Right ventricle myocardium superior (tissue), 1 donor: ENCODE measurements at places on chromosomes 2 and 18. TPM values are rescaled to one million over a fixed set of nuclear protein-coding genes. Genes with fewer than 3 reads are reported as not detected.

Gene CFAP221
- 0.67 TPM for total RNA-seq

DNA sequence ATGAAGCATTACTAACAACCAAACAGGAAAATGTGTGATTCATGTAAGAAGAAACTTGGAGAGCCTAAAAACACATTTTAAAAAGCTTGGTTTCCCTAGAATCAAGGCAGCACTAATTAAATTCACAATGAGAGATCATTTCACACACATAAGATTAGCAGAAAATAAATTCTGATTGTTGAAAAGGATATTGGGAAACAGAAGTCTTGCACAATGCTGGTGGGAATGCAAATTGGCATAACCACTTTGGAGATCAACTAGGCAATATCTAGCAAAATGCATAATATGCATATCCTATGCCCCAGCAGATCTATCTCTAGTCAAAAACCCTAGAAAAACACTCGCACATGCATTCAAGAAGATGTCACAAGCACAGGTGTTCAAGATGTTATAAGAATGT is 75.3 kb upstream of the SIX3 start:
- no peak for DNase-seq

DNA sequence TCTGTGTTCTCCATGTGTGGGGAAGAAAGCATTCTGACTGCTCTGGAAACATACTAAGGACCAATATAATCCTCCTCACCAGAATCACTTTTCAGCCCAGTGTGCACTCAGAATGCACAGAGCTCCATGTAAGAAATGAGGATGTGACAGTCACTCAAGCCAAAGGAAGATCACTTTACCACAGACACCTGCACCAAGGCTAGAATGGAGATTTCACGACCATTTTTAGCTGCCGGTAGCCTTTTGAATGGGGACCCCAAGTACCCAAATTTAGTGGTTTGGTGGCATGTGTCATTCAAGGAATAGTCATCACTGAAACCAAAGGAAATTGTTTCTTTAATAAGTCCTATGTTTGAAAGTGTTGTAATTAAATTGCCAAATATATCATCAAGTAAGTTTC is 613.2 kb upstream of the ACVR2A start:
- no peak for DNase-seq

- no peak for DNase-seq
Measured at GRCh38 chr2:170095380-170095779, 82.6 kb upstream of the MYO3B start.

DNA sequence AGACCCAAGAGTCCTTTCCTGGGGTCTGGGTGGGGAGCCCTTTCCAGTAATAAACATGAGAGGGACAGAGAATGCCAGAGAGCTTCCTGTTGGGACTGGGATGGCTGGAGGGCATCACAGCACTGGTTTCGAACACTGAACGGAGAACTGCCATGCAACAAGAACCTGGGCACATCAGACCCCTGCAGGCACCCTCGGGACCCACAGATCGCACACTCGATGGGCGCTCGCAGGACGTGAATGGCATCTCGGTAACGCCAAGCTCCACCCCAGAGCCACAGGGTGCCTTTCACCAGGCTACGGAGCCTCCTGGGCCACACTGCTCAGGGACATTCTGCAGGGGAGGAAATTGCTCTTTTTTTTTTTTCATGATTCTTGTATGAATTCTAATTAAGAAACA is 25.1 kb downstream of the SLC66A2 start:
- peak; percentile 25 for DNase-seq

Gene CD226
- total RNA-seq = 0.94 TPM

DNA sequence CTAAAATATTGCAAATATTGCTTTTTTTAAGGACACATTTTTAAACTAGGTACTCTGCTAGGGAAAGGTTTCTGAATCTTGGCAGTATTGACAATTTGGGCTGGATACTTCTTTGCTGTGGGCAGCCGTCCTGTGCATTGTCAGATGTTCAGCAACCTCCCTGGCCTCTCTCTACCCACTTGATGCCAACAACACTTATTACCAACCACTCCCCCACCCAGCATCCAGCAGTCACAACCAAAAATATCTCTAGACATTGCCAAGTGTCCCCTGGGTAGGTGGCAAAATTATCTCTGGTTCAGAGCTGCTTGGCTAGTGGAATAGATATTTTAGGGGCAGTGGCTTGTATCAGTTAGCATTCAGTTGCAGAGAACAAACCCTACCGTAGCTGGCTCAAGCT is 114.3 kb upstream of the PNPT1 start:
- no peak for DNase-seq

- no peak for DNase-seq
Measured at GRCh38 chr2:55901322-55901721, 22.3 kb downstream of the EFEMP1 start.

Gene PAX3
- total RNA-seq = not detected

Gene PTH2R
- not detected for total RNA-seq

Gene TAF4B
- total RNA-seq = 1.5 TPM

Gene ADCYAP1
- not detected for total RNA-seq

- DNase-seq = no peak
Measured at GRCh38 chr2:191366199-191366598, 121.0 kb downstream of the MYO1B start.

DNA sequence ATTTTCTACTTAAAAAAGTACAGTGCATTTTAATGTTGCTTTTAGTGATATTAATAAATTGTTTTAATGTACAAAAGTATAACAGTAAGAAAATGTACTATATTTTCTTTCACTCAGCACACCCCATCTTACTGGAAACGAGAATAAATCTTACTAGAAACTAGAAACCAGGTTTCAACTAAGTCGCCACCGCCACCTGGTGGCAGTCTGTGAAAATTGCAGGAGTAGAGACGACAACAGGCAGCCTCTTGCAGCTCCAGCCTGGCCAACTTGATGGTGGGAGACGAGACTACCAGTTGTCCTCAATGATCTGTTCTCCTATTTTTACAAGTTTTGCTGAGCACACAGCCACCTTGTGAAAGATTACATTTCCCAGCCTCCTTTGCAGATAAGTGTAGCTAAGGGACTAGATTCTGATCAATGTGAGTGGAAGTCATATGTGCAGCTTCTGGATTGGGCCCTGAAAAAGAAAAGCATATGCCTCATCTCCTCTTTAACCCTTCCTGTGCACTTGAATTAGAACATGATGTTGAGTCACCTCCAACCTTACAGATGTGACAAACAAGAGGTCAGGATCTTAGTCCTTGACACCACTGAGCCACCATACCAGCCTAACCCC is 8.7 kb downstream of the OTOF start:
- peak; percentile 61 for DNase-seq

GRCh38 chr2:241033994-241034393 is 35.6 kb downstream of the SNED1 start:
- DNase-seq = no peak

DNA sequence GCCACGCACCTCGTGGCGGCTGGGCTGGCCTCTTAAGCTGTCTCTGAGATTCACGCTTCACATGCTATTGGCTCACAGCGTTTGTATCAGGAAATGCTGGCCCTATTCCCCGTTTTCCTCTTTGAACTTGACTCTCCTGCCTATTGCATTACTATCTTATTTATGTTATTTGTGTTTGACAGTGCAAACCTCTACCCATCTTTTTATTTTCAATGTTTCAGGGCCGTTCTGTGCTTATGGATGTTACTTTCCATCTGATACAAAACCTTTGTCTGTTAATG is 149.9 kb upstream of the TWIST2 start:
- no peak for DNase-seq

DNA sequence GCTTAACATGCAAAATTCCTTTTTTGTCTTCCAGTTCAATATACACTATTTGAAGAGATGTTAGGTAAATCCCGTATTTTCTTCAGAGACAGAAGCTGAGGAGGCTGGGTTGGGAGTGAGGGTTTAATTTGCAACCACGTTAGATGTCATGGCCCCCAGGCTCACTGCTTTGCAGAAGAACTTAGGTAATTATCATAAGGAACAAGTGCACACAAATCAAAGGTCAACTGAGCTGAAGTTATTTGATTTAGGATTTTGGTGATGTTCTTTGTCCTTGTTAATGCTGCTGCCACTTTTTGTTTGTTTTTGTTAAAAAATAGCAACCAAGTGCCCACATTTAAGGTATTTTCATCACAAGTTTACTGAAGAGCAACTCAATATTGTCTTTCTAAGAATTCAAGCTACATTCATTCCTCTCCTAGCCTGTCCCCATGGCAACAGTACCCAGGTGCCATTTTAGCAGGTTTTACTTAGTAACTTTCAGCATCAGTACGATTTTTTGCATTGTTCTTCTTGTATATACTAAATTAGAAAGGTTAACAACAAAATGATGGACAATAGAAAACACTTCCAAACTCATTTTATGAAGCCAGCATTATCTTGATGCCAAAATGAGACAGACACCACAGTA is 62.9 kb upstream of the NDUFV2 start:
- DNase-seq = no peak

- DNase-seq = no peak
Measured at GRCh38 chr18:67376372-67376771, 140.1 kb downstream of the DSEL start.

GRCh38 chr2:190628591-190629319 is 20.1 kb upstream of the NAB1 start:
- DNase-seq = no peak

GRCh38 chr18:2879889-2880288 is 33.1 kb downstream of the EMILIN2 start:
- no peak for DNase-seq

DNA sequence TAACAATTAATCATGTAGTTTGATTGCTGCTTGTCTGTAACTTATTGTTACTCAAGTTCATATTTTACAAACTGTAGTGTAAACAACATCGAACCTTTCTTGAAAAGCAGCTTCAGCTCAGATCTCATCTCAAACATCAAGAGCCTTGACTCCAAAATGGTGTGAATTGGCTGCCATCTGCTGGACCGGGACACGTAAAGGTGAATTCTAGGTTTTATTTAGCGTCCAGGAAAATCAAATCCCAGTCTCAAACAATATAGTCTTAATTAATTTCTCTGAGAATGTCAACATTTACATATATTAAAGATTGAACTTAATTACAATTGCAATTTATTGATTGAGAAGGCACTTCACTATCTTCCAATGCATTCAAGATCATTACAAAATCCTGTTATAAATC is 453.0 kb downstream of the GALR1 start:
- DNase-seq = no peak

GRCh38 chr2:43221124-43221762 is 5.2 kb downstream of the ZFP36L2 start:
- DNase-seq = peak; percentile 83

GRCh38 chr2:225597911-225598310 is 198.4 kb downstream of the NYAP2 start:
- no peak for DNase-seq

DNA sequence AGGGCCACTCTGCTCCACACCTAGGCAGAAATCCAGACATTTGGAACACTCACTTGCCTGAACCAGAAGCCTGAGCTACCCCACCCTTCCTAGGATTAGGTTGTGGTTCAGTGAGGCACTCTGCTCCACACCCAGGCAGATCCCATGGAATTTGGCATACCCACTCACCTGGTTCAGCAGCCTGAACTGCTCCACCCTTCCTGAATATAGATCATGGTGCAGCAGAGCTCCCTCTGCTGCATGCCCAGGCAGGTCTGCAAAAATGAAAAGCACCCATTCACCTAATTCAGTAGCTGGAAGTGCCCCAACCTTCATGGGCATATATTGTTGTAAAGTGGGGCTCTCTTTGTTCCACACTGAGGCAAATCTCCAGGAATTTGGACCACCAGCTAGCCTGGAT is 185.1 kb upstream of the CNTNAP5 start:
- DNase-seq = no peak

DNA sequence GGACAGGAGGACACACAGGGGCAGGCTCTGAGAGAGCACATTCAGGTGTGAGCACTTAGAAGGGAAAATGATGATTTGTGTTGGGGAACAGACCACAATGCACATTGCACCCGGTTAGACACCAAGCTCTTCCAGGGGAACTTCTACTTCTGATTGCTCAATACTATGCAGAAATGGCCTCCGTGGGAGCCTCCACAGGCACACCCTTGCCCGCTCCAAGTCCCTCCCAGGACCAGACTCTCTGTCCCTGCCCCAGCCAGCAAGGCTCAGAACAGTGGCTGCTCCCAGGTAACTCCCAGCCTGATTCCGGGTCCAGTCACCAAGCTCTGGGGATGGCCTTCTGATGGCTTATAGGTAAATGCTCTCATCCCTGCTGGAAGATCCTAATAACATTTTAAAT is 56.2 kb downstream of the BCL2L11 start:
- no peak for DNase-seq

GRCh38 chr18:34002130-34002529 is 222.6 kb downstream of the NOL4 start:
- DNase-seq = no peak

DNA sequence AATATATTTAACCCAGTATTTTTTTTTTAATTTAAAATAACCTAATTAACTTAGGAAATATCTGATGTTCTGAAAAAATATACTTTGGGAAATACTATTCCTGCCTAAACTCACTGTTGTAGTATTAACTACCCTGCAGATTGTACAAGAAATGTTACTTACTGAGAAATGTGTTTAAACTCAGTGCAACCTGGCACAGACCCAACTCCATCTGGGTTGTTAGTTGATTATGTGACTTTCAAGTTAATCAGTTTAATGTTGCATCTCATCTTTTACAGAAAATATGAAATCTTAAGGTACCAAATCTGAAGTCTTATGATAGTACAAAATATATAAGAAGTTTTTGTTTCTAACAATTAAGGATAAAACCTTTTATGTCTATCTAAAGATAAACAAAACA is 27.3 kb downstream of the VAPA start:
- no peak for DNase-seq

GRCh38 chr2:150358468-150358807 is 129.0 kb downstream of the RND3 start:
- DNase-seq = no peak

Gene CNTNAP5
- total RNA-seq = not detected

Gene CCDC74A
- 0.35 TPM for total RNA-seq

DNA sequence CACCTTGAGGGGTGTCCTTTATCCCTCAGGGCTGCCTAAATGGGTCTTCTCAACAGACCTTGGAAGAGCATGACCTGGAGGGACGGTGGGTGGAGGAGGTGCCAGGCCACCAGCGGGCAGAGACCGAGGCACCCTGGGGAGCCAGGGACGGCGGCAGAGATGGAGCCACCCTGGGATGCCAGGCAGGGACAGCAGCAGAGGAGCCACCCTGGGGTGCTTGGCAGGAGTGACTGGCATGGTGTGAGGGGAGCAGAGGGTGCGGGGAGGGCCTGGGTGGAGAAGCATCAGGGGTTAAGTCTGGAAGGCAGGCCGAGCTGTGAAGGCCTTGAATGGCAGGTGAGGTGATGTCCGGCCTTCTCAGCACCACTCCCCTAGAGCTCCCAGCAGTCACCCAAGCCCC is 56.1 kb downstream of the CIB4 start:
- DNase-seq = peak; percentile 26

GRCh38 chr2:40370007-40370395 is 81.9 kb downstream of the SLC8A1 start:
- no peak for DNase-seq

Gene ANKRD36C
- total RNA-seq = 4.9 TPM

Gene MFF
- 87.2 TPM for total RNA-seq

GRCh38 chr18:79898952-79899608 is 52.4 kb downstream of the SLC66A2 start:
- no peak for DNase-seq

GRCh38 chr2:191001032-191001431 is 12.9 kb downstream of the STAT1 start:
- no peak for DNase-seq

GRCh38 chr2:238097988-238098871 is 1.9 kb upstream of the ESPNL start:
- peak; percentile 75 for DNase-seq
